ENCODE measurements at places on chromosomes 6 and 20.

DNA sequence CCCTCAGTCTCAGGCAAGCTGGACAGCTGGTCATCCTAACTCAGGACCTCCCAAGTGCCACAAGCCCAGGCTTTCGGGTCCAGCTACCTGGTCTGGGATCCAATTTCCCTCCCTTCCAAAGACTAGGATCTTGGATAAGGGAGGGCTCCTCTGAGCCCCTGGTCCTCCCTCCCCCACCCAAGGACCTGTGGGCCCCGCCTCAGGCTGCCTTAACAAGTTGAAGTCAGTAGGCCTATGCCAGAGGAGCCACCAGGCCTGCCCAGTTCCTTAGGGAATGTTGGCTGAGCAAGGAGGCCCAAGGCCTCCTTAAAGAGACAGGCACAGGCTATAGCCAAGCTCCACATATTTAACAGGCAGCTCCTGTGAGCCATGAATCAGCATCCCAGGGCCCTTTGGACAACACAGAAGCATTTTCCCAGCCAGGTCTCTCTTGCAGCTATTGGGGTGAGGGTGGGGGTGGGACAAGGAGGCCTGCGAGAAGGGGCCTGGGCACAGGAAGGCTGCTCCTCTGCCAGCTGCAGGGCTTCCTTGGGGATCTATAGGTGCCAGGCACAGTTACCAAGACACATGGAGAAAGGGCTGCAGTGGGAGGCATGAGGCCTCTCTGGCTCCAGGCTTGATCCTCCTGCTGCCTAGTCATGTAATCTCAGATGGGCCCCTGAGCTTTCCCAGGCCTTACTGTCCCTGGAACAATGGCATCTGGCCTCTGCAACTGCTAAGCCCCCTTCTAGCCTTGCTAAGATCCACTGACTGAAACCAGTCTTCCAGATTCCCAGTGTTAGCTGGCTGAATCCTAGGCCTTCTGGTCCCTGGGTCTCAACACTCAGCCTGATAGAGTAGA is 27.4 kb upstream of the NOL4L start:
- no peak for DNase-seq

GRCh38 chr20:25750220-25750764 is 53.6 kb upstream of the ZNF337 start:
- no peak for DNase-seq

GRCh38 chr6:84853901-84854300 is 89.5 kb upstream of the TBX18 start:
- no peak for DNase-seq

DNA sequence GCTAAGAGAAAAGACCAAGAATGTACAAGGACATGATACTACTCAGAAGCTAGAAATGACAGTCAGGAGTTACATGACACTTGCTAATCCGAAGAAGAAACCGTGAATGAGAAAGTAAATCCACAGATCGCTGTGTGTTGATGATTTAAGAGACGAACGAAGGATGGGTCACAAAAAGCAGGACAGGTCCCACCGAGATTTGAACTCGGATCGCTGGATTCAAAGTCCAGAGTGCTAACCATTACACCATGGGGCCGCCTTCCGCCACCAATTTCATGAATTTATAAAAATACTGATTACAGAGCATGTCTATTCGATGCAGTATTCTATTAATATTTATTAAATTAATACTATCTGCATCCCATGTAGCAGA is 54.0 kb upstream of the BTN3A2 start:
- DNase-seq: no peak

DNA sequence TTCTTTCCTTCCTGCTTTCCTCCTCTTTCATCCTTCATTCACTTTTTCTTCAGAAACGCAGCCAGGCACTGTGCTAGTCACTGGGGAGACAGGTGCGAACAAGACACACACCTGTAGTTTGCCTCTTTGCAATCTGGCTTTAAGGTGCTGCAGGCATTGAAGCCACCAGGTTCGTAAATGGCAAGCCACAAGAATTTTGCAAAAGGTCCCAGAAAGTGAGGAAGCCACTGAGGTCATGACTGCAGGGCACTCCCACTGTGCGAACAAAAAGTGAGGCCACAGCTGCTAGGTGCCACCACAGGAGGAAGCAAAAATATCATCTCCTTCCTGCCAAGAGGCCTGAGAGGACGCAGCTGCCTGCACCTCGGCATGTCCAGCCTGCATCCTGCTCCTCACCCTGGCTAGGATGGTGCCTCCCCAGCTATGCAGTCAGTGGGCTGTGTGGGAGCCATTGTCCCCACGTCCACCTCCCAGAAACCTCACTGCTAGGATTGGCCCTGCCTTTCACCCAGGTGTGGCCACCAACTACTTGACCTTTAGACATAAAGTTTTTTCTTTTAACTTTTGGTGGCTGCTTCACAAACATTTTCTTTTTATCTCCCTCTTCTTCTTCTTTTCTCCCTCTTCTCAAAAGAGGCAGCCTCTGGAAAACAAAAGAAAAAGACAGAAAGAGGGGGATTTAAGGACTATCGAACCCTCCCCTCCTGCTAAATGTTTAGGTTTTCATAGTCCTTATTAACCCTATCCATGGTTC is 230.8 kb downstream of the BCAS1 start:
- no peak for DNase-seq

DNA sequence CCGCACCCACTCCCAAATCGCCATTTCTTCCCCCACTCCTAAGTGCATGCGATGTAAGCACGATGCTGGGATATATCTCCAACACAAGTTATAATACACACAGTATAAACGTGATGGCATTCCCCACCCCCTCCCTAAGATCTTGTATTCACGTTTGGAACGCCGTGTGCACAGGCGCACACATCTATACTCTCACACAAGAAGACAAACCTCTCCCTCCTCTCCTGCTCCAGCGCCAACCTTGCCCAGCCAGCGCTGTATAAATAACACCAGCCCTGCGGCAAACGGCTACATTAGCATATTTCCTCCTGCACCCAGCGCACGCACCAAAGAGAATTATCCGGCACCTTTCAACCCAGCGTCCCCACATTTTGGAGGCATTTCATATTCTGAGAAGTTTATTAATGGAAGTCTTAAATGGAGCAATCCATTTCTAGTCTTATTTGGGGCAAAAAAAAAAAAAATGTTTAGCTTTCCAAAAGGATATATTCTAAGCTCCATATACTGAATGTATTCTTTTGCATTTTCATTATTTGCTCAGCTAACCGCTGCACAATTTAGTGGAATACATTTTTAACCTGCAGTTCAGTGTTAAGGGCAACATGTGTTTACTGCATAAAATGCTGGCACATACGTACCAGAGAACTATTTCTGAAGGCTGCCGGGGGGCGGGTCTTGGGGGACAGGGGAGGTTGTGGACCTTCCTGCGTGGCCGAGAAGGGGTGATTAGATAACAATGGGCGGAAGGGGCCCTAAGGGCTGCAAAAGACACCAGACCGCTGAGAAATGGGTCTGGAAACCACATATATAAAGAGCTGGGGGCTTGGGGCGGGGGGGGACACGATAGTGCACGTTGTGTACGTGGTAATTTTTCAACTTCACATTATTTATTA is 1.1 kb upstream of the SLC22A23 start:
- DNase-seq: peak; percentile 70

- no peak for DNase-seq
Measured at GRCh38 chr6:11043378-11043960, 636 bp downstream of the ELOVL2 start.

- DNase-seq: no peak
Measured at GRCh38 chr6:70474751-70475150, 61.4 kb downstream of the FAM135A start.
